ENCODE measurements at places on chromosomes 7 and 10.

GRCh38 chr10:48970654-48971053, 31.0 kb upstream of the LRRC18 start:
- no peak for DNase-seq

DNA sequence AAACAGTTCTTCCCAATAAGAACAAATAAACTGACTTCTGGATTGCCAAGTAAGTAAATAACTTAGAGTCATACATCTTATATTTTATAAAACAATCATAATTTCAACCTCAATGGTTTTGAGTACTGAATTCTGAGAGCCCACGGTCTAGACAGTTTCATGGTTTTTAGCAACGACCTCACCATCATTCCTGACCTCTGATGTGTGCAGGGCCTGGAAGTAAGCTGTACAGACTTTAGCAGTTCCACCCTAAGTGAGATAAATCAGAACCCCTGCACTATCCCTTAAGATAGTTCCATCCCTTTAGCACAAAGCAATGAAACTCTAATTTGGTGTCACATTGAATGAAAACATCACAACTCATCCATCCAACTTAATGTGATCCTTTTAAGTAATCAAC, 86.0 kb downstream of the NEBL start:
- DNase-seq = no peak

DNA sequence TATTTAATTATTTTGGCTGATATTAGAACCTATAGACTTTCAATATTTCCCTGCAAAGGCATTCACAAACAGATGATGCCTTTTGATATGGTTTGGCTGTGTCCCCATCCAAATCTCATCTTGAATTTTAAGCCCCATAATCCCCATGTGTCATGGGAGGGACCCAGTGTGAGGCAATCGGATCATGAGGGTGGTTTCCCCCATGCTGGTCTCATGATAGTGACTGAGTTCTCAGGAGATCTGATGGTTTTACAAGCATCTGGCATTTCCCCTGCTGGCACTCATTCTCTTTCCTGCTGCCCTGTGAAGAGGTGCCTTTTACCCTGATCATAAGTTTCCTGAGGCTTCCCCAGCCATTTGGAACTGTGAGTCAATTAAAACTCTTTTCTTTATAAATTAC, 9.3 kb upstream of the PNLIPRP3 start:
- no peak for DNase-seq

GRCh38 chr7:18570890-18571478, 75.4 kb downstream of the HDAC9 start:
- DNase-seq = no peak

GRCh38 chr7:110977127-110977737, 113.7 kb upstream of the LRRN3 start:
- peak; percentile 18 for DNase-seq

DNA sequence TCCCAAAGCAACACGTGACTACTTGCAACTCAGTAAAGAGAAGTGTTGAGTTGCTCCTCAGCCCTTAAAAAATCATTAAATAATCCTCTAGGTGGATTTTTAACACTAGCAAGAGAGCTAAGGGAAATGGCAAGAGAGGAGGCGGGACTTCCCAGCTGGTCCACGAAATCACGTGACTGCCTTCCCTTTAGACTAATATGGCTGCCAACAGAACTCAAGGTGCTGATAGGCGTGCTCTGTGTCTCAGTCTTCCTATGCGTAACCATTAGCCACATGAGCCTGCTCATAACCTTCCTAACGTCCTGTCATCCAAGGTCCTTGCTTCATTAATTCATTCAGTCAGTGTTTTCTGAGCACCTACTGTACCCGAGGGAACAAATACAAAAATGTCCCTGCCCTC, 66.0 kb downstream of the RSU1 start:
- DNase-seq = no peak

DNA sequence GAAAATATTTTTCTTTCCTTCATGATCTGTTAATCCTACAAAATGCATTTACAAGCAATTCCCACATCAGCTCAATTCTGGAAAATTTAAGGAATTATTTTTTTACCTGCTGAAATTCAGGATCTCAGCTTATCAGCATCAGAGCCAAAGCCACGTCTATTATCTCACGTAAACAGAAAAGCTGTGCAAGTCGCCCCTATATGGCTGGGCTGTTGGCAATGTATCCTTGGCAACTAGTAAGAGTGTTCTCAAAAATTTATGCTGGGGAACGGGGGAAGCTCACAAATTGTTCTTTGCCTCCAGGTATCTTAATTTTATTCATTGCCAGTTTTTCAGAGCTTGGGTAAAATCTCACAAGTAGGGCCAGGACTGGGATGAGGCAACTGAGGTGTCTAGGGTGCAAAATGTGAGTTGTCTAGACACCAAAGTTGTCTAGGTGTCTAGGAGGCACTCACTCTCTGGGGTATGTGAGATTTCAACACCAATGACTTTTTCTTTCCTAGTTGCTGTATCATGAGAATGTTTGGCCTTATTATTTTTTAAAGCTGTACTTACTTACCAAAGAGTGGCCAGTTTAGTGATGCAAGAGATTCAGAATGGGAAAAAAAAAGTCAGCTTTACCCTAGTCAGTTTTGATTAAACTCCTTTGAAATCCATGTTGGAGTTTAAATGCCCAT, 5.1 kb downstream of the GSTO2 start:
- DNase-seq = no peak

GRCh38 chr10:103824281-103824680, 31.1 kb downstream of the SH3PXD2A start:
- DNase-seq = no peak

DNA sequence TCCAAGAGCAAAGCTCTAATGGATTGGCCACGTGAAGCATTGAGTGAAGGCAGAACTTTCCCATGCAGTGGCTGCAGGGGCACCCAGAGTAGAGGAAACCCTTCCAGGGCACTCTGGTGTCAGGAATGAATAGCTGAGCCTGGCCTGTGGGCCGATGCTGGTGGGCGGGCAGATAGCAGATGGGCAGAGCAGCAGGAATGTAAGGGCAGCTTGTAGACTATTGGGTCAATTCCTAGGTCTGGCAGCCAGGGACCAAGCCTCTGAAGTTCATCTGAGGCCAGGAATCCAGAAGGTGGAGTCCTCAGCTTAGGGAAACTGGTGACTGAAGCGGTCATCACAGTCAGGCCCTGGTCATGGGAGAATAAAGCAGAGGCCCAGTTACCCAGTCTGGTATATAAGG, 115.4 kb downstream of the TMEM178B start:
- DNase-seq = no peak

GRCh38 chr10:36332926-36333325, 690.8 kb upstream of the FZD8 start:
- no peak for DNase-seq

GRCh38 chr10:24834869-24835268, 111.2 kb upstream of the ARHGAP21 start:
- DNase-seq = no peak

DNA sequence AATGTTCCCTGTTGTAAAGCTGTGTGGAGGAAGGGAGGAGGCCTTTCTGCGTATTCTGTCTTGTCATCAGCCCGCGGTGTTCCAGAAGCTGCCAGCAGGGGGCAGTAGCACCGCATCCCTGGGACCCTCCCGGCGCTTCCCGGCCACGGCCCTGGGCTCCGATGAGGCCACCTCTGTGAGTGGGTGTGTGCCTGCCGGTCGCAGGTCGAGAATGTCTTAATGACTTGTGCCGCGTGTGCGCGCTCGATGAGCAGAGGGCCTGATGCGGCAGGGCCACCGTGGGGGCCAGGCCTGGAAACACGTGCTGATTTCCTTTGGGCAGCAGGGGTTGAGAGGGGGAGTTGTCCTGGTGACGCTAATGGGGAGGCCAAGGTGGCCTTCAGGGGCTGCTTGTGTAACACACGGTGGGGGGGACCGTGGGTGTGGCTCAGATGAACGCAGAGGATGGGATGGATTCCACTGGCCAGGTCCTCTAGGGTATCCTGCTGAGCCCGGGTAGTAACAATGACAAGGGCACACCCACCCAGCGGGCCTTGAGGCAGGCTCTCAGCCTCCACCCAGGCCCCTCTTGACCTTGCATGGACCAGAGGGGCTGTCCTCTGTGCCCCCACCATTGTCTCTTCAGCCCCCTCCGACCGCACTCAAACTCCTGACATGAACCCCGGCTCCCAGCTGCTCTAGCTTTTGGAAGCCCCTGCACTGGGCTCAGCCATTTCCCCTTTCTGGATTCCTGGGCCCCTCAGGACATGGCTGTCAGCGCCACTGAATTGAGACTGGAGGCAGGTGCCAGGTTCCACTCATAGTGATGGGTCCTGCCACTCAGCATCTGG, 135.9 kb upstream of the PODXL start:
- no peak for DNase-seq

GRCh38 chr10:24452030-24452429, 243.1 kb downstream of the KIAA1217 start:
- no peak for DNase-seq

GRCh38 chr7:28669330-28669729, 257.0 kb downstream of the CREB5 start:
- no peak for DNase-seq

DNA sequence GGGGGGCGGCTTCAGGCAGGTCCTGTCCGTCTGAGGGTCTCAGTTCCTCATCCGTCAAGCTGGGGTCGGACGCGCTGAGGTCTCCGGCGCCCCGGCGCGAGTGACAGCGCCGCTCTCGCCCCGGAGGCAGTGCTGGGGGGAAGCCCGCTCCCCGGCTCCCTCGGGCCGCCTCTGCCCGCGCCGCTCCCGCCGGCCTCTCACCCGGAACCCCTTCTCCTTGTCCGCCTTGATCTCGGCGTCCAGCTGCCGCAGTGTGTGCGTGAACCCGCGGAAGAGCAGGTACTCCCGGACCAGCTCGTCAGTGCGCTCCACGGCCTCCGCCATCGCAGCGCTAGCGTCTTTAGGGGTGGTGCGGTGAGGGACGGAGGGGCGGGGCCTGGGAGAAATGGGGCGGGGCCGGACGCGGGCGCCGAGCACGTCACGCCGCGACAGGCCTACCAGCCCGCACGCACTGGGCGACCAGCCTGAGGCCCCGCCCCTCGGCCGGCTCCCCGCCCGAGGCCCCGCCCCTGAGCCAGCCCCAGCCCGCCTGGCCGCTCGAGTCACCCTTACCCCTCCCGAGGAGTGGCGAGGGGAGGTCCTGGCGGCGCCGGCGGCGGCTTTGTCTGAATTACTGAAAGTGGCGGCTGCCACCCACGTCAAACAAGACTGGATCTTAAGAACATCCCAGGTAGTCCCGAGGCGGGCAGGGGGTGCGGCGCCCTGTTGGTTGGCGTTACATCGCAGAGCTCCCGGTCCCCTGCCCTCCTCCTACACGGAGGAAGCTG, at the start of gene WDR91:
WDR91 (minus strand) TSS at position 348 of the 767 bp plus-strand sequence; CDS start at position 324, 24 bp downstream.
- peak; percentile 90 for DNase-seq

DNA sequence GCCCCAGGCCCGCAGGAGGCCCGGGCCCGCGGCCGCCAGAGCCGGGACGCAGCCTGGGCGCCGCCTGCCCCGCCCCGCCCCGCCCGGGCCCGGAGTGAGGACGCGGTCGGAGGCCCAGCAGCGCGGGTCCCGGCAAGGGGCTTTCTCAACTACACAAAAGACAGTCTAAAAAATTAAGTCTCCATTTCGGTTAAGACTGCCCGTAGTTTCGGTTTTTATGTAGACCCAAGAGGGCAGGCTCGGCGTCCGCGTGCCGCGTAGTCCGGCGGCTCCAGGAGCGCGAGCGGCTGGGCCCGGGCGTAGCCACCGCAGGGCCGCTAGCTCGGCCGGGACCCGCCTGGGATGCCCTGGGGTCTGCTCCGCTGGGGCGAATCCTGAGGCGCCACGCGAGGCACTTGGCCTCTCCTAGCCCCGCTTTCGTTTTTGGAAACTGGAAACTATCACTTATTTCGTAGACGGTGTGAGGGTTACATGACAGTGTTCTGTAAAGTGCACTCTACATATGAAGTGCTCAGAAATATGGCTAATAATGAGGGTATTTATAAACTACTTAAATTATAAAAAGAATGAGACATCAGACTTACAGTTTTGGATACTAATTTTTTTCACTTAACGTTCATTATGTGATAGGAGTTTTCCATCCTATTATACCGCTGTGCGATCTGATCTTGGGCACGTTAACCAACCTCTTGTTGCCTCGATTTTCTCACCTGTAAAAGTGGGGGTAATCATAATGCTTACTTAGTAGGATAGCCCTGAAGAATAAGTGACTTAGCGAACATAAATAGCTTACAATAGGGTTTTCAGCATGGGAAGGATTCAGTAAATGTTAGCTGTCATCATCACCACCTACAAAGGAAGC, 573 bp downstream of the BLVRA start:
- DNase-seq = peak; percentile 59
